Naive thymus-derived CD8-positive, alpha-beta T cell (primary cell): ENCODE measurements at places on chromosomes 2 and 18.

DNA sequence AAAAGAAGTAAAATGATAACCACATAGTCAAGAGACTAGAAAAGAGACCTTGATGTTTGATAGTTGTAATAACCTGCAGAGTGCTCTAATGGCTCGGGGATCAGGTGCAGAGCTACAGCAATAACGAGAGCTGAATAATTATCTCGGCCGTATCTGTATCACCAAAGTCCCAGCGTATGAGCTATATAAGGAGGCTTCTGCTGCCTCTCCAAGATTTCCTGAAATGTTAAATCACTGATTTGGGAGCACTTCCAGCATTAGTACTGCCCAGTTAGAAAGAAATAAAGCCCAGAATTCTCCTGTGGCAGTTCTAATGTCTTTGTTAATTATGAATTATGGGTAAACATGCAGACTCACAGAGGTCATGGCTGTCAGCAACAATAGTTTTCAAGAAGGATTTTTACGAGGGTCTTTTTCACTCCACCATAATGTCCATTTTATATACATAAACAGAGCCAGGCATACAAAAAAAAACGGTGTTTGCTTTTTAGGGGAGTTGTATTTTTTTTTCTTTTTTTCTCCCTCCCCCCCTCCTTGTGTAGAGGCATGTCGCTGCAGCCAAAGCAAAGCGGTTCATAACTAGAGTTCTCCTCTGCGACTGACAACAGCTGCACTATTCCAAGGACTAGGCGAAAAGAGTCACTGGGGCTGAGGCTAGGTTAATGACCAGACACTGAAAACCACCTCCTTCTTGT, 168.3 kb upstream of the VRK2 start:
- no peaks in the 10 kb centered on the region for H3K36me3 ChIP-seq
- no peak overlapping the region for H3K27ac ChIP-seq
- H3K4me3 ChIP-seq, result no peak overlapping the region

- no peak for DNase-seq
- H3K27me3 ChIP-seq, result no peaks in the 10 kb centered on the region
- peak overlapping the region; percentile 20 for H3K27ac ChIP-seq
Observed at GRCh38 chr2:162025121-162025911, 48.7 kb downstream of the DPP4 start.

GRCh38 chr18:58694720-58695468, 23.6 kb downstream of the MALT1 start:
- peaks cover 56% of the 10 kb centered on the region for H3K4me1 ChIP-seq
- H3K27ac ChIP-seq, result no peak overlapping the region
- peak overlapping the region; percentile 5 for H3K4me3 ChIP-seq
- H3K36me3 ChIP-seq, result peaks cover 39% of the 10 kb centered on the region

DNA sequence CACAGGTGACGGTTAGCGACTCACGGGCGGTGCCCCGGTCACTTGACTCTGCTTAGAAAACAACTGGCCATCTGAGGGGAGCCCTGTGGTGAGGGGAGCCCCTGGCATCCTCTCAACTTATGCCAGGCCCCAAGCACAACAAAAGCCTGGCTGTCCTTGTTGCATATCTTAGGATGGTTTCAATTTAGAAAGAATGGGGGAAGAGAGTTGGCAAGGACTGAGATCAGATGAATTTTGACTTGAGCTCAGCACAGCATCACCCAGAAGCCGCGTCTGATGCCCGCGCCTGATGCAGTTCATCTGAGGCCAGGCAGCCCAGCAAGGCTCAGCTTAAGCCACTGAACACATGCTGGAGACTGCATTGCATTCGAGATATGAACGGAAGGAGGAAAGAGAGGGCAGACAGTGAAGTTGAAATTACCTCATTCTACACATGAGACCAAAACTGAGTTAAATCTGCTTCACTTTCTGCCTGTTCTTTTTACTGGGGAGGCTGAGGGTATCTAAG, 36.8 kb downstream of the MYT1L start:
- H3K27me3 ChIP-seq, result peaks cover 14% of the 10 kb centered on the region
- H3K4me1 ChIP-seq, result no peaks in the 10 kb centered on the region
- no peak overlapping the region for H3K27ac ChIP-seq
- DNase-seq, result no peak
- no peaks in the 10 kb centered on the region for H3K36me3 ChIP-seq

- H3K27me3 ChIP-seq, result peaks cover 52% of the 10 kb centered on the region
- peaks cover 14% of the 10 kb centered on the region for H3K4me1 ChIP-seq
- peaks cover 3% of the 10 kb centered on the region for H3K36me3 ChIP-seq
- no peak overlapping the region for H3K4me3 ChIP-seq
- DNase-seq, result no peak
Observed at GRCh38 chr2:38076710-38077430, 919 bp upstream of the CYP1B1 start.

GRCh38 chr2:79903222-79904000, 390.6 kb downstream of the CTNNA2 start:
- no peaks in the 10 kb centered on the region for H3K4me1 ChIP-seq
- DNase-seq, result no peak
- H3K27ac ChIP-seq, result no peak overlapping the region
- H3K4me3 ChIP-seq, result no peak overlapping the region
- H3K36me3 ChIP-seq, result no peaks in the 10 kb centered on the region

GRCh38 chr2:23388756-23389514, 4.0 kb downstream of the KLHL29 start:
- no peaks in the 10 kb centered on the region for H3K36me3 ChIP-seq
- H3K4me3 ChIP-seq, result peak overlapping the region; percentile 48
- peaks cover 64% of the 10 kb centered on the region for H3K27me3 ChIP-seq
- H3K27ac ChIP-seq, result no peak overlapping the region
- DNase-seq, result no peak

- no peak overlapping the region for H3K4me3 ChIP-seq
- no peaks in the 10 kb centered on the region for H3K27me3 ChIP-seq
- no peak overlapping the region for H3K27ac ChIP-seq
Observed at GRCh38 chr2:125935559-125935958, 720.4 kb upstream of the GYPC start.

DNA sequence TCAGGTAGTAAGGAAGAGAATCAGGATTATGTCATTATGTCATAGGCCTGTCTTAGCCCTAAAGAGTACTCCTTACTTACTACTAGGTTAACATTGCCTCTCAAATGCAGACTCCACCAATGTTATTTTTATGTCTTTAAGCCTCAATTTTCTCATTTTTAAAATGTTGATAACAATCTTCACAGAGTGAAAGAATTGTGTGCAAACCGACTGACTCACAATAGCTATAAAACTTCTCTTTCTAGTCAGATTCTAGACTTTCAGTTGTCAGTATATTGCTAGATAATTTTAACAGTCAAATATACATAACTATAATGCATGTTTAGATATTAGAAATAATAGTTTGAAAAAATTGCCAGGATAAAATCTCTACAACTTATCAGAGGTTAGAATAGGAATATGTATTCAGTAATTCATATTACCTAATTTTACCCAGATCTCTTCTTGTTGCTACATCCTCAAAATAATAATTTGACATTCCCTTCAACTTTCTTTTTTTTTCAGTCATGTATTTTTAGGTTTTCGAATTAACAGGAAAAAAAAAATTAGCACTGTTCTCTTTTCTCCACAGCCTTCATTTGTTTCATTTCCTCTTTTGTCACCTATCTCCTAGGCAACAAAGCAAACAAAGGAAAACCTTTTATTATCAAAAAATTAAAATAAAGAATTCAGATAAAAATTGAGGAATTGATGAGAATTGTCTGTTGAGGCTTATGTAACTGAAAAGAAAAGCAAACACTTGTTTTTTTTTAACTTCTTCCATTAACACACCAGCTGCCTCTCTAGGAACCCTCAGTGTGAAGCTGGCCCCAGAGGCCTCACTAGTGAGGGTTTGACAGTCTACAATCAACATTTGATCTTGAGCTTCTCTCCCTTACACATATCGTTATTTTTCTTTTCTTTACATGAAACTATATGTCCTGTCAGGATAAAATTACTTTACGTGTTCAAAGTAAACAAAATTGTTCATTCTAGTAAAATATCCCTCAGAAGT, 279.0 kb downstream of the CALCRL start:
- no peaks in the 10 kb centered on the region for H3K36me3 ChIP-seq
- no peak overlapping the region for H3K4me3 ChIP-seq
- H3K27ac ChIP-seq, result no peak overlapping the region
- H3K27me3 ChIP-seq, result no peaks in the 10 kb centered on the region
- no peak for DNase-seq

DNA sequence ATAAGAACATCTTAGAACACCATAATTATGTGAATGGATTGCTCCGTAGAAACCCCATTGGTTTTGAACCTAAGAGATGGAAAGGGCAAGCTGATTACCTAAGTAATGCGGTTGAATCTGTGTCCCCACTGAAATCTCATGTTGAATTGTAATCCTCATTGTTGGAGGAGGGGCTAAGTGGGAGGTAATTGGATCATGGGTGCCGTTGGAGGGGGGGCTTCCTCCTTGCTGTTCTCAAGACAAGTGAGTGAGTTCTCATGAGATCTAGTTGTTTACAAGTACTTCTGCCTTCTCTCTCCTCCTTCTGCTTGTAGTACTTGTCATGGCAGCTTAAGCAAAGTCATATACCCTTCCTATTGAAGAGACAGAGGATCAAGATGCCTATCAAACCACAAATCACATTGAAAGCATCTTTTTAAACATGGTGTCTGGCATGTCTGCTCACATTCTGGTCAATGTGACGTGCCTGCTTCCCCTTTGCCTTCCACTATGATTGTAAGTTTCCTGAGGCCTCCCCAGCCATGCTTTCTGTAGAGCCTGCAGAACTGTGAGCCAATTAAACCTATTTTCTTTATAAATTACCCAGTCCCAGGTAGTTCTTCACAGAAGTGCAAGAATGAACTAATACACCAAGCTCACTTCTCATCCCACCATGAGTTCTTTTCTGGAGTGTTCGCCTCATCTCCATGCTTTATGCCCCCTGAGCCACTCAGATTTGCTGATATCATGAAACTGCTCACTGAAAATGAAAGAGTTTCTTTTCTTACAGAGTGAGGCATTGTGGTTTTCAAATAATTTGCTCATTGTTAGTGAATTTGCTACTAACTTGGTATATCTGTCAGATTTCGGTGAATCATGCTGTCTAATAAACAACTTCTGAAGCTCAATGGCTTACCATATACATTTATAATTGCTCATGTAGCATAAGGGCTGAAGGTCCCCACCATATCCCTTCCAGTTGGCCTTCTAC, 23.6 kb downstream of the KCNE4 start:
- H3K4me3 ChIP-seq, result no peak overlapping the region
- peaks cover 4% of the 10 kb centered on the region for H3K27me3 ChIP-seq
- no peak overlapping the region for H3K27ac ChIP-seq
- no peak for DNase-seq
- H3K36me3 ChIP-seq, result no peaks in the 10 kb centered on the region

GRCh38 chr18:49399003-49399402, 61.4 kb downstream of the DYM start:
- H3K4me3 ChIP-seq, result no peak overlapping the region
- peaks cover 51% of the 10 kb centered on the region for H3K4me1 ChIP-seq
- H3K27ac ChIP-seq, result no peak overlapping the region
- H3K27me3 ChIP-seq, result no peaks in the 10 kb centered on the region

DNA sequence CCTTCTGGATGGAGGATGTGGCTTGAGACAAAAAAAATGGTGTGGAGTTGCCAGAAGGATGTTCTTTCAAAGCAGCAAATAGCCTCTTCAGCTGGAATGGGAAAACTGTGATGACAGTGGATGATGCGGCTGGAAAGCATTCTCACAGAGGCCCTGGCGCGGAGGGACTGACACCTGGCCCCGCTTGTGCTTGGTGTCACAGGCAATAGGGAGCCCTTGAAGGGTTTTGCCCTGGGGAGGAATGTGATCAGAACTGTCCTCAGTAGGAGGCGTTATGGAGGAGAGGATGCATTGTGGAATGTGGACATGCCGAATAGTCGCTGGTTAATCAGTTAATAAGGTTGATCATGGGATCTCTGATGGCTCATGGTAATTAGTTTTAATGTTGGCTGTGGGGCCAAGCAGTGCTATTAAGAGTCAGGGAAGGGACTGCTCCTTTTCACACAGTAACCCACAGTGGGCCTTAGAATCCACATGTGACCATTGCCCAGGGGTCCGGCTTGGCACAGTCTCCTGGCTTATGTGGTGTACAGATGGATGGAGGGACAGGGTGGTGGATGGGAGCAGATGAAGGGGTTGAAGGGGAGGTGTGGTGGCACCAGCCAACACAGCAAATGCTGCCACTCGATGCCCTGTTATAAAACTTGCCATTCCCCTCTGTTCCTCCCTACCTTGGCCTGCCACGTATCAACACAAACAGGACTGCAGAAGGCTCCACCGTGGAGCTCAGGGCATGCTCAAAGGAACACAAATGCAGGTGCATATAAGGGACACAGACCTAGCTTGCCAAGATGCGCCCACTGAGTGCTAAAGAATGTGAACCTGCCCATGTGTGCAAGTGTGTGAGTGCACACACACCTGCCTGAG, 71.7 kb downstream of the CIB4 start:
- no peak overlapping the region for H3K4me3 ChIP-seq
- H3K4me1 ChIP-seq, result no peaks in the 10 kb centered on the region
- H3K36me3 ChIP-seq, result no peaks in the 10 kb centered on the region
- DNase-seq, result no peak

DNA sequence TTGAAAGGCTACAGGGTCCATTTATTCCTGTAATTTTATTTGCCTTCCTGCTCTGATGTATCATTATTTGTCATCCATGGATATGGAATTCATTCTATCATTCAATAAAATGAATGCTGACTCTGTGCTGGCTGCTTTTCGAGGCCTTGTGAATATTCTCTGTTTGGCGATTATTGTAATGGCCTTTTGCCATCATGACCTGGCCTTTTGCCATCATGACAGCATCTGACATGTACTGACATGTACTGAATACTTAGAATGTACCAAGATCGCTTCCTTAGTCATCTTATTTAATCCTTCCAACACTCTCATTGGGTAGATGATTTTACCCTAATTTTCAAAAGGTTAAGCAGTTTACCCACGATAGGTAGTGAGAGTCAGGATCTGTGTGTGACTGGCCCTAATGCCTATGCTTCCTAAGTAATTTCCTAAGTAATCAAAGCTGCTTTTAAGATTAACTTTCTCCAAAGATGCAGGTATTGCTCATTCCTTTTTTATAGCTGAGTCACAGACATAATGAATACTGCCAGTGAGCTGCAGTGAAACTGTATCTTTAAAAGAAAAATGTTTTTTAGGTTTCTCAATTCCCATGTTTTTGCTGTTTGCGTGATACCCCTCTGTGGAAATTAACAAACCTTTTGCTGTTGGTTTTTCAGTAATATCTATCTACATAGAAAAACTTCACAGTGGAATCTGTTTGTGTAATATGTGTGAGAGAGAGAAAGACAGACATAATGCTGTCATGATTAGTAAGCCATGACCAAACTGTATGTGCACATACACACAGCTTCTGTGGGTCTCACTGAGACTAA, 127.8 kb downstream of the CERS6 start:
- peak overlapping the region; percentile 62 for H3K4me3 ChIP-seq
- peaks cover 42% of the 10 kb centered on the region for H3K4me1 ChIP-seq
- H3K36me3 ChIP-seq, result no peaks in the 10 kb centered on the region

- peaks cover 6% of the 10 kb centered on the region for H3K4me1 ChIP-seq
- H3K27me3 ChIP-seq, result no peaks in the 10 kb centered on the region
- H3K4me3 ChIP-seq, result no peak overlapping the region
- DNase-seq, result no peak
Observed at GRCh38 chr2:26316041-26316440, 29.9 kb upstream of the SELENOI start.

GRCh38 chr2:138782383-138782782, 2.2 kb upstream of the NXPH2 start:
- peaks cover 10% of the 10 kb centered on the region for H3K4me1 ChIP-seq
- H3K36me3 ChIP-seq, result no peaks in the 10 kb centered on the region
- DNase-seq, result no peak
- peaks cover 54% of the 10 kb centered on the region for H3K27me3 ChIP-seq
- H3K4me3 ChIP-seq, result no peak overlapping the region
- H3K27ac ChIP-seq, result no peak overlapping the region
